Astrocyte of the spinal cord (primary cell): ENCODE measurements at places on chromosomes 7 and 10.

DNA sequence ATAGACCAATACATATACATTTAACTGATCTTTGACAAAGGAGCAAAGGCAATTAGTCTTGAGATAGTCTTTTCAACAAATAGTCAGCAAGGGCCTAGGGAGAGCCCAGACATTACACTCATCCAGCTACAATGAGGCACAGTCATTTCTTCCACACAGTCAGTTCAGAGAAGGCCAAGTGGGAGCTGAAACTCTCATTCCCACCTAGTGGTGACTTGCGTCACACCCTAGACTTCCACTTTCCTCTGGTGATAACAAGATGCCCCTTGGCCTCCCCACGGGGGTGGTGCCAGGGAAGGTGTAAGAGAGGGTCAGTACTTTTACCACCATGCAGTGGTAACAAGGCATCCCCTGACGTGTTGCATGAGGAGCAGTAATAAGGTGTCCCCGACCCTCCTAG lies 8.0 kb downstream of the FRMPD2 start:
- no peak for DNase-seq

DNA sequence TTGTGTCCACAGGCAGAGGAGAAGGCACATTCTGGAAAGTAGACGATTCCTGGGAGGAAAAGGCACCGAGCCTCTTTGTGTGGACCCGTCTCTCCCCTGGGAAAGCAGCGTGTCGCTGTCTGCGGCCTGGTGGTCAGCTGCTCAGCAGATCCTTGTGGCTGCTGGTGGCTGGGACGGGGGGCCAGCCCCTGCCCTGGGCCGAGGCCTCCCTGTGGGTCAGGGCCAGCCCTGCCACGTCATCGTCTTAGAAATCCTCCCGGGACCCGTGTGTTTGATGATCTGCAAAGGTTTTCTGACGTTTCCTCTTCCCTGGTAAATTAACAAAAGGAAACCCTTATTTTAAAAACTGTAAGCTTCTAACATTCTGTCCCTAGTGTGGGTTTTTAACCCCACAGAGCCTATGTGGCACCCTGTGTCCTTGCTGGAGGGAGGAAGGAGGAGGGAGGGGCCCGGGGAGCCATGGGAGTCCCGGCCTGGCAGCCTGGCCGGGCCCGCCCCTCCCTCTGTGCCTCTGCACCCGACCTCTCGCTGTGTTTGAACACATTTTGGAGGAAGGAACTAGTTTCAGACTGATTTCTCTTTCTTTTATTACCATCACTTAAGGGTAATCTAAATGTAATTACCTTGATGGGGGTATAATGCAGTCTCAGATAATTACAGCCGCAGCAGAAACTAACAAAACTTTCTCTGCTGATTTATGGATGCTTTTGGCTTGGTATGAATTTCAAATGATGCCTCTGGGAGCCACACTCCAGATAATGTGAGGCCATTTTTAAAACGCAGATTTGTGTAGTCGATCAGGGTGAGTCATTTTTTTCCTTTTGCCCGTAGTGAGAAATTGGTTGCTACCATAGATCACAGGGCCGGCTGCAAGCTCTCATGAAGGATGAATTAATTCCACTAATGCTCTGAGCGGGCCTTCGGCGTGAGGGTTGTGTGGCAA lies 85.5 kb downstream of the NKX6-2 start:
- peak; percentile 38 for DNase-seq

DNA sequence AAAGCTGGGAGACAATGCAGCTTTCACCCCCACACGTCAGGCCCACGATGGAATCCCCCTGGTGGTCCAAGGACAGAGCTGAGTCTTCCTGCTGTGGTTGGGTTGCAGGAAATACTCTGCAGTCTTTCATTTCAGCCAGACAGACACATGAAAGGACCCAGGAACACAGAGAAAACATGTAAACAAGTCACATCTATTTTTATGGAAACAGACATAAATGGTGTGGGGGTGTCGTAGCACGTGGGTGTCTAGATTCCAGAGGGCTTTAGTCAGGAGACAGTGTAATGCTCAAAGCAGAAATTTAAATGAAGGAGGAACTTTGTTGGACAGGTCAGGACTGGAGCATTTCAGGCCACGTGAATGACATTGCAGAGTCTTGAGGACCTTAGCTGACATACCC lies 444.6 kb downstream of the SUGCT start:
- DNase-seq, result peak; percentile 36

DNA sequence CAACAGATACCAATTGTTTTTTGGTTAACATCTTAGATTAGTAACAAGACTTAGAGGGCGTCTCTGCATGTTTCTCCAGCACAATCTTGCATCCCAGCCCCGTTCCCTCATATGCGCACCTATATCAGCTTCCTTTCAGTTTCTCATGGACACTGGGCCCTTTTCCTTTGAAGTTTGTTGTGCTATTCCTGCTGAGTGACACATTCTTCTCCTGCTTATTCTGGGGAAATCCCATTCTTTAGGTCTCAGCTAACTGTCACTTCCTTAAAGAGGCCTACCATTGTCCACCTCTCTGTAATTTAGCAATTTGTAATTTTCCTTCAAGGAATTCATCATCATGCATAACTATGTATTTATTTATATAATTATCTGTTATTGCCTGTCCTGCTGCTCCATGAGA lies 110.3 kb upstream of the STEAP1B start:
- no peak for DNase-seq

DNA sequence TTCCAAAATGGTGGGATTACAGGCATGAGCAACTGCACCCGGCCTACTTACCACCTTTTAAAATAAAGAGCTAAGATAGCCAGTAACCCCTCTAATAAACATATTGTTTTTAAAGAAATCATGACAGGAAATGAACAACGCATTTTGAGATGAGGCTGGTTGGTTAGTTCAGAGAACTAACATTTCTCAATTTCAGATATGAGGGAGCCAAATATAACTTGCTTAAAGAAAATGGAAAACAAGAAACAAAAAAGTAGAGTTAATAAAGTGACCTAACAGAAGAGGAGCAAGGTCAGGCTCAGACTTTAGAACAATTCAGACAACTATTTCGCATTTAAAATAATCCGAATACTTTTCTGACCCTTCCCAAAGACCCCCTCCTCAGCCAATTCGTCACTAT lies 254.9 kb upstream of the PHF14 start:
- no peak for DNase-seq

- DNase-seq, result peak; percentile 68
These were observed 8.1 kb downstream of the SKIDA1 start for GRCh38 chr10:21517134-21518031.
